A673 (cell line): ENCODE measurements at places on chromosomes 7 and 10.

- peak; percentile 5 for DNase-seq
Measured at GRCh38 chr7:21617916-21618390, 75.1 kb downstream of the DNAH11 start.

GRCh38 chr7:91082038-91082437 is 182.2 kb upstream of the FZD1 start:
- DNase-seq: no peak

GRCh38 chr7:133563251-133563650 is 310.4 kb downstream of the EXOC4 start:
- DNase-seq: no peak

GRCh38 chr10:29150010-29150409 is 138.9 kb upstream of the LYZL1 start:
- no peak for DNase-seq

- no peak for DNase-seq
Measured at GRCh38 chr7:42511027-42511426, 274.0 kb upstream of the GLI3 start.

DNA sequence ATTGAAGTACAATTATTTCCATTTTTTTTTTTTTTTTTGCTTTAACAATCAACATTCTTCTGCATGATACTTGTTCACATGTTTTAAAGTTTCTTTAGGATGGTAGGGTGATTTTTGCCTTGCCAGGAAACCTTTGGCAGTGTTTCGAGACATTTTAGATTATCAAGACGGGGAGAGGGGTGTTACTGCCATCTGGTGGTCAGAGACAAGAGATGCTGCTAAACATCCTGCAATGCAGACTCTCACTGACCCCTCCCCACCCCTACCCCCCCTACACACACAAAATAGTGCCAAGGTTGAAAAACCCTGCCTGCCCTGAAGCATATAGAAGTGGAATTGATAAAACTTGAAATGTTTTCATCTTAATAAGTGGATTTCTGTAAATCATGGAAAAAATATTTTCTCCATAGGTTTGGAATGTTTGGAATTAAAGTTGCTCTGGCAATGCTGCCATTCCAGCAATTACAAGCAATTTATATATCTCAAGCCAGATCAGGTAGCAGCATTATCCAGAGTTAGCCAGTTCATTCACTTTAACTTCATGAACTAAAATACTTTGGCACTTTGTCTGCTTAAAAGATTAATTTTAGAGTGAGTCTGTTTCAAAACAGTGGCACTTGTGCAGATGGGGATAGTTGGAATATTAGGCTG is 62.1 kb downstream of the SDHAF3 start:
- peak; percentile 78 for DNase-seq

GRCh38 chr7:92934096-92934495 is 97.7 kb upstream of the CDK6 start:
- DNase-seq: no peak

DNA sequence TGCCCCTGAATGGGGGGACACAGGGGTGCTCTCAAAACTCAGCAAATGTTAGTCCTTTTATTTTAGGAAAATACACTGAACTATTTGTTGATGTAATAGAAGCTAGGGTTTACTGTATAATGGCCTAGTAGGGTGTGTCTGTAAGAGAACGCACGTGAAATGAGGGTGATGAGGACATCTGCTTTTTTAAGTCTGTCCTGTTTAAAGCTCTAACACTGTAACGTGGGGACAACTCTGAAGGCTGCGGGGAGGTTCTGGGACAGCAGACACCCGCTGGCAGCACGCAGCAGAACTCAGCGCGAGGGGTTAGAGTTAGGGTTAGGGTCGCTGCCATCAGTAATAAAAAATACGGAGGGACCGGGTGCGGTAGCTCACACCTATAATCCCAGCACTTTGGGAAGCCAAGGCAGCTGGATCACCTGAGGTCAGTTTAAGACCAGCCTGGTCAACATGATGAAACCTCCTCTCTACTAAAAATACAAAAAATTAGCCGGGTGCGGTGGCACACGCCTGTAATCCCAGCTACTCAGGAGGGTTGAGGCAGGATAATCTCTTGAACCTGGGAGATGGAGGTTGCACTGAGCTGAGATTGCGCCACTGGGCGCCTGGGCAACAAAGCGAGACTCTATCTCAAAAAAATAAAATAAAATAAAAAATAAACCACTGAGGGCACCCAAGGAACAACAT is 98.0 kb downstream of the CTBP2 start:
- no peak for DNase-seq

- DNase-seq: no peak
Measured at GRCh38 chr10:79106256-79107050, 37.7 kb downstream of the ZMIZ1 start.

- no peak for DNase-seq
Measured at GRCh38 chr7:45506059-45506458, 68.1 kb upstream of the ADCY1 start.

GRCh38 chr7:33719059-33719581 is 186.2 kb upstream of the BMPER start:
- DNase-seq: no peak

- DNase-seq: no peak
Measured at GRCh38 chr10:69614130-69614529, 15.9 kb upstream of the FAM241B start.

GRCh38 chr7:81327468-81328266 is 408.8 kb upstream of the SEMA3C start:
- DNase-seq: peak; percentile 11

GRCh38 chr10:132257907-132258306 is 49.8 kb downstream of the STK32C start:
- no peak for DNase-seq

GRCh38 chr7:4274286-4274685 is 407.8 kb upstream of the FOXK1 start:
- no peak for DNase-seq

GRCh38 chr7:35025369-35025870 is 11.9 kb downstream of the DPY19L1 start:
- no peak for DNase-seq

DNA sequence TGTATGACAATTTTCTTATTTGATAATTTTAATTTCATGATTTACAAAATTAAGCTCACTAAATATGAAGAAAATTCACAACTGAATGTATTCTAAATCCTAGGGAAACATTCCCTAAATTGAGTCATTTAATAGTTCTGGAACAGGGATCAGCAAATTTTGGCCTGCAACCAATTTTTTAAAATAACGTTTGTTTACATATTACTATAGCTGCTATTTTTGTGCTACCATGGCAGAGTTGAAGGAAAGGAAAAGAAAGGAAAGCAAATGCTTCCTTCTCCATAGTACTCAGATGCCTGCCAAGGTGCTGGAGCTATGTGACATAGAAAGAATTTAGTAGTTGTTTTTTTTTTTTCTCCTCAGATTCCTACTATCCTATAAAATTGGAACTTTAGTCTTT is 1307.7 kb upstream of the LRRTM3 start:
- no peak for DNase-seq

DNA sequence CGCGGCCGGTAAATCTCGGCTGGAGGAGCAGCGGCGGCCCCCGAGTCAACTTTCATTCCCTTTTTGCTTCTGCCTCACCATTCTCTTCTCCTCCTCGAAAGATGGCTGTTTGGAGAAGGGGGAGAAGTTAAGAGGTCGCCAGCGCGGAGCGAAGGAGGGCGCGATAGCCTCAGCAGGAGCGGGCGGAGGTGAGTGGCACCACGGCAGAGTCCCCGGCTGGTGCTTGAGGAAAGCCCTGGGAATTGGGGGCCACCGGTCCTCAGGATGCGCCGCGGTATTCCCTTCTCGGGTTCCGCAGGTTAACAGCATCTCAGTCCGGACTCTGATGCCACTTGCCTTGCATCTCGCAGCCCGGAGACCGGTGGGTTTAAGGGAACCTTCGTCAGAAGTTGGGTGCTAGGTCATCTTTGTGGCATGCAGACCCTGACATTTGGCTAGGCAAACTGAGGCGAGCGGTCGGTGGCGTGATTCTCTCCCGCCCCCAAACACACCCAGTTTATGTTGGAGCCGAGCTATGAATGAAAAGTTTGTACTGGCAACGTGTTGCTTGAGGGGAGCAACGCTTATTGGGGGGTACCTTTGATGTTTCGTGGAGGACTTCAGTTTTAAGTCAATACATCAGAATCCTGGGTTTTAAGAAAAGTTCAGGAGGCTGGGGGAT is 59.5 kb upstream of the PRPS1L1 start:
- DNase-seq: no peak

GRCh38 chr10:88800152-88801125 is 2.1 kb upstream of the LIPM start:
- no peak for DNase-seq

DNA sequence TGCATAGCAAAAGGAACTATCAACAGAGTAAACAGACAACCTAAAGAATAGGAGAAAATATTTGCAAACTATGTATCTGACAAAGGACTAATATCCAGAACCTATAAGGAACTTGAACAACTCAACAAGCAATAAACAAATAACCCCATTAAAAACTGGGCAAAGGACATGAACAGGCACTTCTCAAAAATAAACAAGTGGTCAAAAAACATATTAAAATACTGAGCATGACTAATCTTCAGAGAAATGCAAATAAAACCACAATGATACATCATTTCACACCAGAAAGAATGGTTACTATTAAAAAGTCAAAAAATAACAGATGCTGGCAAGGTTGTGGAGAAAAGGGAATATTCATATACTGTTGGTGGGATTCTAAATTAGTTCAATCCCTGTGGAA is 17.1 kb downstream of the MAGI2 start:
- no peak for DNase-seq

DNA sequence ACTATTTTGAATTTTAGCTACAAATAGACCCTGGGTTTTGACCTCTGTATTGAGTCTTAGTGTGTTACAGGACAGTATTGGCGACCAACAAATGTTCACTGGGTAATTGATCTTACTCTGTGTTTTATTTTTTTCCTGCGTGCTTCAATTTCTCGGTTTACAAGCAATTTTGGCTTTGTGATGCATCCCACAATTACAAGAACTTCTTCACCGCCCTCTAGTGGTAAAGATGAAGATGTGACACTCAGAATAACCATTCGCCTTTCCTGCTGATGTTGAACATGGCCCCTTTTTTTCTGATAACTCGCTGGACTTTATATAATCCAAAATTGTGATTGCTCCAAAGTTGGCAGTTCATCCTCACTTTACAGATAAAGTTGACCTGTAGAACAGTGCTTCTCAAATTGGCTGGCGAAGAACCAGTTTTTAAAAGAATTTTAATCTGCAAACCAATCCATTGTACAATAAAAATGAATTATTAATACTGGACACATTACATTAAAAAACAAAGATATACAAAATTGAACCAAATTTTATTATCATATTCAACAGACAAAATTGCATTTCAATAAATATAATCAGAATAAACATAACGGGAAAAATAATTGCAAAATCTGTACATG is 20.2 kb upstream of the SMC3 start:
- peak; percentile 86 for DNase-seq

GRCh38 chr7:713139-713457 is 13.4 kb upstream of the DNAAF5 start:
- no peak for DNase-seq

DNA sequence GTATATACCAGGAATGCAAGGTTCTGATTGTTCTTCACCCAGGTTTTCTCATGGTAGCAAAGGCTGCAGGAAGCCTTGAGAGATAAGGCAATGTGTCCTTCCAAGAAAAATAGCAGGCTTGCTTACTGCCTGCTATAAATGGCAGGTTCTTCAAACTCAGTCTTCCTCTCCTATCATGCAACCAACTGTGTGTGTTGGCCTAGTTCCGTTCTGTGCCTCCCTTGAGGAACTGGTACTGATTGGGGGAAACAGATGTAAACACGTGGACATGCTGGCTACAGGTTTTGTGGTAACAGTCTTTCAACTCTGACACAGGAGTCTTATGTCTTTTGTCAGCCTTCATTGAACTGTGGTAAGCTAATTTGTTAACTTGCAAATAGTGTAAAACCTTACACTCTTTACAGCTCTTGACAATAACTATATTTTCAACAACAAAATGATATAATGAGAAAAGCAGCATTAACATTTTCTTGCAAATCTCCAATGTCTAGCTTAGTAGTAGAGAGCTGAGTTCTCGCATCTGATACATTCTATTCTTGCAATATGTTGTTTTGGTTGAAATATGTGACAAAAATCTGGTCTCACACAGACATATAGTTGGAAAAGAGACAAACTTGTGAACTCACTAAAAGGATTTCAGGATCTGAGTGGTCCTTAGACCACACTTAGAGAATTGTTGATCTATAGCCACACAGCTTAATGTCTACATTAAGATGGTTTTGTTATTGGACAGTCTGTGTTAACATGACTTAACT is 54.7 kb upstream of the LSM8 start:
- DNase-seq: no peak

- no peak for DNase-seq
Measured at GRCh38 chr7:141600168-141601006, 49.2 kb downstream of the AGK start.

- no peak for DNase-seq
Measured at GRCh38 chr10:6729071-6729774, 149.1 kb upstream of the PRKCQ start.

DNA sequence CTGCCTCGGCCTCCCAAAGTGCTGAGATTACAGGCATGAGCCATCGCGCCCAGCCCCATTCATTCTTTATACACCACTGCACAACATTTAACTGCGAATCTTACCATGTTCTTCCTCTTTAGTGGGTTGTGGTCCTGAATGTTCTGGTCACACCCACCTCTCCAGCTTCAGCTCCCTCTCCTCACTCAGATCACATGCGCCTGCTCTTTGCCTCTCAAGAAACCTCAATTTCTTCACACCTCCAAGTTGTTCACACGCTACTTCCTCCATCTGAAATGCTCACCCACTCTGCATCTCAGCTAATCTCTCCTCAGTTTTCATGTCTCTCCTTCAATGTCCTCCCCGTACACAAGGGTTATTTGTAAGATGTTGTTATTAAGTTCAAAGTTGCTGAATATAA is 2.4 kb upstream of the PRR15 start:
- no peak for DNase-seq

DNA sequence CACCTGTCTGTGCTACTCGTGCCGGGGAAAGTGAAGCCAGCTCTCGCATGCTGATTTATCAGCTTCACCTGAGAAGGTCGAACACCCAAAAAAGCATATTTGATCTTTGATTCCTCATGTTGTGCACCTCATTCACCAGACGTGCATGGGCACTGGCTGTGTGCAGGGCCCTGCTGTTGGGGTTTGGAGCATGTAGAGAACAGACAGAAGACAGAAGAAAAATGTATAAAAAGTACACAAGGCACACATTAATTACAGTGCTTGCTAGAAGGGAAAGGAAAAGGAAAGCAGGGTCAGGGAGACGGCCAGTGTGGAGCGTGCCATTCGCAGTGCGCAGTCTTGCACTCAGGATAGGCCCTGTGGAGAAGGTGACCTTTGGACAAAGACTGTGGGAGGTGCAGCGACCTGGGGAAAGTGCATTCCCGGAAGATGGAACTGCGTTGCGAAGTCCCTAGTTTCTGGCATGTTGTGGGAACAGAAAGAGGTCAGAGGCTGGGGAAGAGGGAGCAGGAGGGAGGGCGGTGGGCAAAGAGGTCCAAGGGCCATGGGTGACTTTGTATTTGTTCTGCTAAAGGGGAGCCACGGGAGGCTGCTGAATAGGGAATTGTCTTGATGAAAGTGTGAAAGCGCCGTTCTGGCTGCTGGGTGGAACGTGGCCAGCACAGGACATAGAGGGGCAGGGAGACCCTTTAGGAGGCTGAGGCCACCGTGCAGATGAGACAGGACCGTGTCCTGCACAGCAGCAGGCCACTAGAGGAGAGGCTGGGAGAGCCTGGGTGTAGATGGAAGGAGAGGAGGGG is 232.8 kb downstream of the GLRX3 start:
- DNase-seq: no peak

- DNase-seq: no peak
Measured at GRCh38 chr10:121990015-121990677, 1.2 kb downstream of the TACC2 start.

- DNase-seq: no peak
Measured at GRCh38 chr7:46853451-46853850, 728.5 kb downstream of the TNS3 start.
